ENCODE measurements at places on chromosomes 3 and 15.

DNA sequence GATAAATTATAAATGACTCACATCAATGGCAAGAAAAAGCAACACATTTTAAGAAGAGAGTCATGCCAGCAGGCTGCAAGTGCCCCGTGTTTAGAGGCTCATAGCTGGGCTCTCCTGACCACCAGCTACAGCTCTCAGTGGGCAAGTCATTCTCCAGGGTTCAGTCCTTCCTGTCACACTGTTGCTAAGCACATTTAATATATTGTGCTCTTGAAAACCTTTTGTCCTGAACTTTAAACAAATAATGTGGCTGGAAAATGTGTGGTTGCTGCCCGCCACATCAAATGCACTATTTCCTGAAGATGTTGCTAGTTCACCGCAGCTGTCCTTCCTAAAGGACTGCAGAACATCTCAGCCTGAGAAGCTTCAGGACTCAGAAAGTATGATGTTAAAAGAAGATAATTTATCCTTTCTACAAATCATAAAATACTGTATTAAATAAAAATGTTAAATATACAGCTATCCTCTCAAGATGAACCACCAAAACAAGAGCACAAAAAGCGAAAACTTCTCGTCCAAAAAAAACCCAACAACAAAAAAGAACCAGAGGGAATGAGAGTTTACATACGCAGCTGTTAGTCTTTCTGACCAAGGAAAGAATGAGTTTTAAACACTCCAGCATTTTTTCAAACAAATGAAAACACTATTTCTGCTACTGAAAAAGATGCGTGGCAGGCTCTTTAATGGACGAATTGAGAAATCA lies 951 bp downstream of the TARS3 start:
- DNase-seq = peak; percentile 5

- no peak for DNase-seq
These were observed 167.1 kb upstream of the CRBN start for GRCh38 chr3:3346556-3346955.

- no peak for DNase-seq
These were observed 40.6 kb downstream of the MYO5C start for GRCh38 chr15:52255008-52255407.

DNA sequence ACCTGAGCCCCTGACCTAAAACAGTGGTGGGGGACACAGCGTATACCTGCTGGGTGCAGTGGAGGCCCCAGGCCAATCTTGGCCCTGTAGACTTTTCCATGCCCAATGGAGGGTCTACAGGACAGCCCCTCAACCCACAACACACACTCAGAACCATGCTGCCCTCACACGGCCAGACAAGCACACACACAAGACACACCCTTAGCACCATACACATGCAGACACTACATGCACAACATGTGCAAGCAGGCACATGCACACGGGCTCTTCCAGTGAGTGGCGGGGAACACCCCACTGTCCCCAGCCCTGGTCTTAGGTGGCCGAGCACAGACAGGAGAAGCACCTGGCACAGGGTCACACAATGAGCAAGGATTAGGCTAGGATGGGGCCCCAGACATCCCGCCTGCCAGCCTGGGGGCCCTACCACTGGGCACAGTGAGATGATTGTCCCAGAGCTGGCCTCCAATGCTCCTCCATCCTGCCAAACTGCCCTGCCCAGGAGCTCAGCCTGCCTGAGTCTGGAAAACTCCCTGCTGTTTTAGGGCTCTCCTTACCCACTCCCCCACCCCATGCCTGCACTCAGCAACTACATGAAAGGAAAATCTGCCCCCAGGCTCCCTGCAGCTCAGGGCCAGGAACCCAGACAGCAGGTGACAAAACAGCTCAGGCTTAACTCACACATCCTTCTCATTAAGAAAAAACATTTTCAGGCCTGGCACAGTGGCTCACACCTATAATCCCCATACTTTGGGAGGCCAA lies 15.8 kb downstream of the IQSEC1 start:
- DNase-seq = no peak

GRCh38 chr15:30922480-30923311 lies 19.0 kb downstream of the FAN1 start:
- no peak for DNase-seq

GRCh38 chr3:126935756-126936509 lies 47.0 kb upstream of the PLXNA1 start:
- no peak for DNase-seq

DNA sequence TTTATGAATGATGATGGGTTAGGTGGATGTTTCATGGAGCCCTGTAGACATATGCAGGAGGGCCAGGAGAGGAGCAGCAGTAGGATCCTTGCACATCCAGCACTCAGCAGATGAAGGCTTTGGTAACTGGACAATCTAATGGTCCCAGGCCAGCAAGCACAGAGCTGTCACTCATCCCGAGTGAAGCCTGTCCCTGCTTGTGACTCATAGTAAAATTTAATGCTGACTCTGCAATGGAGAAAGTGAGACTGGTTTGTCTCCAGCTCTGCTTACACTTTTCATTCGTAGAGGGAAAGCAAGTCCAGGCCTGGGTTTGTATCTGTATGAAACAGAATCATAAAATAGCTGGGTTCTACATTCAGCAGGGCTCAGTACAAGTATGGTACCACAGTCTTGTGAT lies 131.7 kb downstream of the DTWD1 start:
- DNase-seq = no peak

GRCh38 chr15:79094611-79095021 lies 4.0 kb upstream of the RASGRF1 start:
- DNase-seq = no peak

DNA sequence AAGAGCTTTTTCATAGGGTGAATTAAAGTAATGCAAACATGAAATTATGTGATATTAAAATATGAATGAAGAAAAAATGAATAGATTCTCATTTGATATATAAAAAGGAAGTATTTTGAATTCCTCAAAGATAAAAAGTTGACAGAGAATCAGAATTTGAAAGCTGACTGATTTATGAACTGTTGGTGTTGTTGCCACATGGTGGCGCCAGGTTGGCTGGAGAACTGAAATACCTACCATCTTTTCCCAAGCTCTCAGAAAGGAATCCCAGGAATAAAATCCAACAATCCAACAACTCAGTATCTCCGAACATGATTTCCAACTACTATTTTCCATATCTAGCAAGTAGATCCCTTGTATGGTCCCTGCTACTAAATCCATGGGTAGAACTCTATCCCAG lies 3.1 kb downstream of the MYRIP start:
- DNase-seq = no peak

- DNase-seq = no peak
These were observed 309.4 kb upstream of the SOX2 start for GRCh38 chr3:181402347-181402746.

DNA sequence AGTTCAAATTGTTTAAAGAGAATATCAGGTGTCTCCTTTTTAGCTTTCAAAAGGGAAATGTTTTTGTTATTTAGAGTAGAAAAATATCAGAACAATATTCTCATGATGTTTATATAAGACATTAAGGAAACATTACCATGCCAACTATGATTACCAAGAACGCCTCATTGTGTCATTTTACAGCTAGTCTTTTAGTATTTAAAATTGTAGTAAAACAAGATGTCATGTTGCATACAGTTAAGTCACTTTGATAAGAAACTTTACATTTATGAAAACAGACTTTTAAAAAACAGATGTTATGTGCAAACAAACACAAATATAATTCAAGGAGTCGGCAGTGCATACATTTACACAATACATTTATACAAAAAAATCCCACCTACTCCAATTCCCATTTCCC lies 4.4 kb downstream of the PLSCR4 start:
- DNase-seq = no peak

- DNase-seq = no peak
These were observed 570 bp downstream of the PCNP start for GRCh38 chr3:101574388-101575112.

DNA sequence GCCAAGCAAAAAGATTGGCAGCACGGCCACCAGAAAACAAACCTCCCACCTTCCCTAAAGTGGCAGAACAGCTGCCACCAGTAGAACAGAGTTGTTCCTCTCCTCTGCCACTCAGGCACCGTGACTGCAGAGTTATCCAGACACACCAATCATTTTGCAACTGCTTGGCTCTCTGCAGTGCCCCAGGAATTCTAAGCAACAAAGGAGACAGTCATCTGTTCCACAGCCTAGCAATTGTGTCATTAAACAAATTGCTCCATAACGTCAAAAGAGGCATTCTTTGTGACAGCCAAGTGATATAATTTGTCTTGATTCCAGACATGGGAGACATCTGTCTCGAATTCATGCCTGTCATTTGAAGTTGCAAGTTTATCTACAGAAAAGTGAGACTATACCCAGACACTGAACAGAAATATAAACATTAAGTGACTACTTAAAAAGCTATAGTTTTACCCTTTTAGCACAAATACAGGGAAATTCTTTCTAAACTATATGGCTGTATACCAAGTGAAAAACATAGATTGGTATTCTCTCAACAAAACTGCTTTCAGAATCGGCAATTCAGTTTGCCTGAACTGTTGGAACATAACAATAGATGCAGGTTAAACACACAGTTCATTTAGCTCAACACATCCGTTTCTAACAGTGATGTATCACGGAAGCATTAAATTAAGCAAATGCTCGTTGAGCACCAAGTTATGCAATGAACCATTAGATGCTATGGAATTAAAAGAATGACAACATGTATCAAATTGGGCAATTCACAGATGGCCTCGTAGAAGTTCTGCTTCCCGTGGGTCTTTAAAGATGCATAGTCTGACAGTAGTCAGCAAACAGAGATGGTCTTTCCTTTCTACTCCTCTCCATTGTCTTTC lies 281.3 kb downstream of the FGF12 start:
- DNase-seq = no peak

GRCh38 chr15:34783991-34784390 lies 11.4 kb downstream of the ACTC1 start:
- DNase-seq = no peak

- no peak for DNase-seq
These were observed 1043.6 kb downstream of the TUSC7 start for GRCh38 chr3:117752984-117753717.

DNA sequence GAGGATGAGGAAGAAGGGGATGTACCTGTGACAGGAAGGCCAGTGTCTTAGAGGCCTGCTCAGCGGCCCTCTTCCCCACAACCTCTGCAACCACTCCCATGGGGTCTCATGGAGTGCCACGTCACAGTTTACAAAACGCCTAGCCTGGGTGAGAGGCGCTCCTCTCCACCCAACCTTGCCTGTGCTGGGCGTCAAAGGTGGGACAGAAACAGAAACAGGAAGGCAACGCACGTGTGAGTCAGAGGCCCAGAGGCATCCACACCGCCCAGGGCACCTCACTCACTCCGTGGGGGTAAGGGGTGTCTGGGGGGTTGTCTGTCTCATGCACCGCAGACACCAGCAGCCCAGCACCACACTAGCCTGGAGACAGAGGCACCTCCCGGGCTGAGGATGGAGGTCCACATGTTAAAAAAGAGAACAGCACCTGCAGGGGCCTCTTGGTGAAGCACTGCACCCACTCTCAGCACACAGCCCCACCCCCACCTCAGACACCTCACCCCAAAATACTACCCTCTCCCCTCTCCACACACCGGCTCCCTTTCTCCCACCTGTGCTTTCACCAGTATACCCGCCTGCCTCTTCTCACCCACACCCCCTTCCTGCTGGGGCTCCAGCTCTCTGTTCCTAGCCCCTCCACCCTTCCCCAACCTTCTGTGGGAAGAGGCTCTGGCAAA lies 4.7 kb upstream of the CALML4 start:
- peak; percentile 33 for DNase-seq

GRCh38 chr3:170344971-170345370 lies 12.5 kb upstream of the SKIL start:
- no peak for DNase-seq

- DNase-seq = no peak
These were observed 648 bp downstream of the CYB561D2 start for GRCh38 chr3:50351323-50351697.

GRCh38 chr15:95929232-95929846 lies 401.2 kb upstream of the NR2F2 start:
- no peak for DNase-seq

DNA sequence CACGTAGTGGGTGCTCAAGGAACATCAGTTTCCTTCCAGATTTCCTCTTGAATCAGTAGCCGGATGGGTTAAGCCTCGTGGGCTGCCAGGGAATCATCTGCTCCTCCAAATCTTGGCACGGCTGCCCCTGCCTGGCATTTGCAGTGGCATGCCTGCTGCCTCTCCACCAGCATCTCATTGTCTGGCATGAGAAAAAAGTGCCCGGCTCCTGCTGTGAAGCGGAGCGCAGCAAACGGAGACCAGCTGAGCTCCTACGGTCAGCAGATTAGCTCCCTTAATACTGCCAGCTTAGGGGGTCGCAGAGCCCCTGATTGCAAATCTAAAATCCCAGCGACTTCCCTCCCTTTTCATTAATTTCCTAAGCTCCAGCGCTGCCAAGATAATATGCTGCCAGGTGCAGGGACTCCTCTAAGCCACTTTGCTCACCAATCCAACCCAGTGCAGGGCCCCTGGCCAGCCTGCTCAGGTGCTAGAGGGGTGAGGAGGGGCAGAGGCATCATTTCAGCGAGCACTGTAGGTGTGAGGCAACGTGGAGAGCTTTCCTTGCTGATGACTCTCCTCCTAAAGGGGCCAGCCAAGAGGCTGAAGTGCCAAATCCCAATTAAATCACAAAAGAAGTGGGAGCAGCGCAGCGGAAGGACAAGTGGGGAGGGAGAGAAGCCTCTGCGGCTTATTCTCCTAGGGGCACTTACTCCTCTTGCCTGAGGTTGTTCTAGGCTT lies 49.6 kb upstream of the ST8SIA2 start:
- no peak for DNase-seq

GRCh38 chr3:78794431-78794830 lies 973.4 kb downstream of the ROBO1 start:
- DNase-seq = no peak

DNA sequence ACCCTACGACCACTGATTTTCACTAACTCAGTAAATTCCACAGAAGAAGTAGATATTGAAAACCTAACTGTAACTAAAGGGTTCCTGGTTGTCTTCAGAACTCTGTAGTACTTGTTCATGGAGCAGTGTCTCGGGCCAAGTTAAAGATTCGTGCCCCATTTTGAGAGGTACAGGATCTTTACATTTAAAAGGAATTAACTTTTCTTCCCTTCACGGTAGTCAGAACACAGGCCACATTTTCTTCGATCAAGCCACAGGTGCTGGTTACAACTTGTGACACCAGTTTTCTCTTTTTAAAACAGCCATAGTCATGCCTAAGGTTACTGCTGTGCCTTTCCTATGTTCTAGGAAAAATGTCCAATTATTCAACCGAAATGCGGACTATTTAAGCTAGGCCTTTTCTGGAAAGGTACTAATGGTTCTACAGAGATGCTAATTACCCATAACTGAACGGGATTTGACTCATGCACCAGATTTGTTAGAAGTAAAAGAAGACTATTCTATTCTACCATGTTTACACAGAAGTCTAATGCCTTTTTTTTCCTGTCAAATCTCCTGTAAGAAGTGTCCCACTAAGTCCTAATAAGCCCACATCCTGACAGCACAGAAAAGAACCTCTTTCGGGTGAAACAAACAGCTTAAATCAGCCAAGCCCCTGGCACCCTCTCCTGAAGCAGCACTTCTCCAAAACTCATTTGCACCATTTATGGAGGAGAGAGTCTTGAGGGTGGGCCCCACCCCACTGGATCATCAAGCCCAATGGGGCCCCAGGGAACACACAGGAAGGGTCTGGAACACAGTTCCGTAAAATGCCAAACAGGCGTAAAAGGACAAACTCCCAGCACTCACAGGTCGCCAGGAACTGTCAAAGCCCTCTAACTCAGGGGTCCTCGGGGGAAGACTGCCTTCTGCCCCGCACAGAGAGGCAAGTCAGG lies 1.9 kb downstream of the LRIG1 start:
- no peak for DNase-seq

All from stimulated activated CD4-positive, alpha-beta T cell treated with anti-CD3 and anti-CD28 coated beads, Interleukin-12 subunit alpha, Interleukin-12 subunit beta, amount 100 ng/mL, for 4 hours (primary cell).